NCI-H446 (cell line): ENCODE measurements at places on chromosomes 7 and 10.

DNA sequence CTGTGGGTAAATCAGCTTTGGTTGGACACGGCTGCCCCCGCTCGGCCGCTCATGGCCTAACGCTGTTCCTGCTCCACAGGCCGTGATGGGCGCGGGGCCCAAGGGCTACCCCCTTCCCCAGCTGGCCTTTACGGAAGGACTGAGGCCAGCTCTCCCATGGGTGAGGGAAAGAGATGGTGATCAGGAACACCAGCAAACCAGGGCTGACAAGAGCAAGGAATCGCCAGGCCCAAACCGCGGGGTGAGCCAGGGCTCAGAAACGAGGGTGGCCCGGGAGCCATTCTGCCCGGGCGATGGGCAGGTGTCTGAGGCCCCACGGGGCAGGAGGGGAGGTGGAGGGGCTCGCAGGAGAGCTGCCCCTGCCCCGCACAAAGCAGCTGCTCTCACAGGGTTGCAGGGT is 26.6 kb downstream of the GPER1 start:
- no peak for DNase-seq

DNA sequence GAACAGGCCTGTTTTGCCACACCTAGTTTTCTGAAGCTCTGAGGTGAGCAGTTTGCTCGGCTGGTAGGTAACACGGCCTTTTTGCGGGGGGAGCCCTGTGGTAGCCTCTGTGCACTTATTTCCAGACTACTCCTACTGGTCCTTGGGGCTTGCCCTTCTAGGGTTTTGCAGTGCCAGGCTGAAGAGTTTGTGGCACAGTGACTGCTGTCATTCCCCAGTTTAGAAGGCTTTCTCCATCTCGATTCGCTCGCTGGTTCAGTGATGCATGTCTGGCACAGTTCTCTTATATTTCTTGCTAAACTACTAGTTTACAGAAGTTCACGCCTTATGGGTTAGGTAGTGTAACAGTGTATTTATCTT is 711 bp downstream of the KIF20B start:
- no peak for DNase-seq

DNA sequence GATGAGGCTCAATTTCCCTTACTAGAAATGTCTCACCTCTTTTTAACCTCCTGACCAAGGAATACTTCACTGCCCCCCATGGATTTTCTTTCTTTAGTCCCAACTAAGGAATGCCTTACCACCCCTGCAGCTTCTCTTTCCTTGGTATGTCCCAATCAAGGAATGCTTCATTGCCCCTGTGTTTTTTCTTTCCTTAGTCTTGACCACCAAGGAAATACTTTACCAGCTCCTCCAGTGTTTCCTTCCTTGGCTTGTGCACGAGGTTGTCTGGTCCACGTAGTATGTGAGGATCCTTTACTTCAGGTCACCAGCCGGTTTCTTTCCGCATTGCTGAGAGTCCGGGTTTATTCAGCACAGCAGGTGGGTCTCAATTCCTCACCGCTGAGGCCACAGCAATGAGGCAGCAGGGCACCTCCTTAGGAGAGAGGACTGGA is 59.3 kb downstream of the CYP2C9 start:
- DNase-seq: no peak

DNA sequence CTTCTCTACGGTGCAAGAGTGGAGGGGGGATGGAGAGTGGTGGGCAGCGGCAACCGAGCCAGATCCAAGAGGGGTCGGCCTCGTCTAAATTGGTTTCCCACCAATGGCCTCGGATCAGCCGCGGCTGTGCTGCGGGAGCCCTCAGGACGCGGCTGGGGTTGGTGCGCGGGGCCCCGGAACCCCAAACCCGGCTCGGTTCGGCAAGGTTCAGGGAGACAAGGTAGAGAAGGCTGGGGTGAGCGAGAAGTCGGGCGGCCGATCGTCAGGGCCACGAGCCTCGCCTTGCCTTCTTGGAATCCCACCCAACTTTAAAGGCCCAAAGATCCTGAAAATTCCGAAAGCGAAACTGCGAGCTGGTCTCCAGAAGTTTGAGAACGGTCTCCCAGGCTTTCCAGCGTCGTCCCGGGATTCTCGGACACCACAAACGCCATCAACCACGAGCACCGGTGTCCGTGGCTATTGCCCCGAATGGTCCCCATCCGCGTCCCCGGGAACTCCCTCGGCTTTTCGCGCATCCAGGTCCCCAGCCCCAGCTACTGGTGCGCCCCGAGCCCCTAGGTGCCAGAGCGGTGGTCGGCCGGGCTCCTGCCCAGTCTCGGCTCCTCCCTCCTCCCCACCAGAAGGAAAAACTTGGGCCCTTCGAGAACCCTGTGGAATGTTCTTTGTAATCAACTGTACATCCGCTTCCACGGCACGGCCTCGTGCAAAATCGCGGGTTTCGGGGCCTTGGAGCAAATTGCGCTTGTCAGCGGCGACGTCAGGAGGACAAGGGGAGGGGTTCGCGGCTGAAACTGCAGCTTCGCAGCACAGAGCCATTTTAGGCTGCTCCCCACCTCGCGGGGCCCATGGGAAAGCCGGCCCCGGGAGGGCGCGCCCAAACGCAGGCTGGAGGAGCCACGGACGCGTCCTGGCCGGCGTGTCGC is 3.2 kb downstream of the SFMBT2 start:
- no peak for DNase-seq
